ENCODE measurements at places on chromosomes 11 and 22. TPM values are rescaled to one million over a fixed set of nuclear protein-coding genes. Genes with fewer than 3 reads are reported as not detected.

SCGB1C1 gene
- total RNA-seq, result not detected

BBOX1 gene
- not detected for total RNA-seq

MRGPRX4 gene
- total RNA-seq, result not detected

NNMT gene
- 588 TPM for total RNA-seq

ACAT1 gene
- total RNA-seq, result 117 TPM

SLC43A1 gene
- 13.6 TPM for total RNA-seq
